ENCODE measurements at places on chromosomes 16 and 17.

- DNase-seq = no peak
These were observed 14.2 kb upstream of the SYT17 start for GRCh38 chr16:19153876-19154275.

GRCh38 chr16:29943846-29944799, 17.8 kb upstream of the TMEM219 start:
- peak; percentile 77 for DNase-seq

DNA sequence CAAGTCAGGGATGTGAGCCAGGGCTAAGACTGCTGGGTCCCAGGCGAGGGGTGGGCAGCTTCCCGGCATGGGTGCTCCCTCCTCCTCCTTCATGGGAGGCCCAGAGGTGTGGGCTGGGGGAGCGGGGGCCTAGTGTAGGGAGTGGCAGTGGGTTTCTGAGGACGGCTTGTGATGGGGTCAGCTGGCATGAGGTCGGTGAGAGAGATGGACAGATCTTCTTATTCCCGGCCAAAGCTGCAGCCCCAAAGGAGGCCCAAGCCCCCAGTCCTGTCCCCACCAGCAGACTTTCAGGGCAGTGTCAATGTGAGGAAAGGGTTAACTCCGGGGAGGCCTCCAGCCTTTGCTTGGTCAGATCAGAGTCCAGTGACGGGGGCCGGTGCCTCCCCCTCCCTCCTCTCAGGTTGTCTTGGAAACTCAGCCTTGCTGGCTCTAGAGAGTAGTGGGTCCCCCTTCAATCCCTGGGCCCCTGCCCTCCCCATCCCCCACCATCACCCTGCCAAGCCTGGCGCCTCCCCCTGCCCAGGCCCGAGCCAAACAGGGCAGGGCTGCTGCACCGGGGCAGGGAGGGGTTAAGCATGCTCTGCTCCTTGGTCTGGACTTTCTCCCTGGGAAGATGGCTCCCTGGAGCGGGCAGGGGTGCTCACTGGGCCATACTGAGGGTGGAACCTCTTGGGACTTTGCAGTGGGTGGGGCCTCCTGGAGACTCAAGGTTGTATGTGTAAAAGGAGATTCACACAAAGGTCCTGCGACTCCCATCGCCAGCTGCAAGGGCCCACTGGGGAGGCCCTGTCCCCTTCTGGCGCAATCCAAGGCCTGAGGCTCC, 12.4 kb downstream of the NAT9 start:
- DNase-seq = peak; percentile 66

DNA sequence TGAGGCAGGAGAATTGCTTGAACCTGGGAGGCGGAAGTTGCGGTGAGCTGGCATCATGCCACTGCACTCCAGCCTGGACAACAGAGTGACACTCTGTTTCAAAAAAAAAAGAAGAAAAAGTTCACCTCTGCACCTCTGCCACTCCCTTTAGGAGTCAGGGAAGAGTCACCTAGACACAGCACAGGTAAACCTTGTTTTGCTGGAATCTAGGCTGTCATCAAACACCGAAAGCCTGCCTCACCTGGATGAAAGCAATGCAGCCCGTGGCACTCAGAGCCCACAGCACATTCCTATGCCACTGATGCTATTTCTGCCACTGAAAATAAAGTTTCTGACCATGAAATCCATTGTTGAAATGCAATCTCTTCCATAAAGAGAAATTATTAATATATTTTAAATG, 22.2 kb downstream of the CFAP52 start:
- DNase-seq = no peak

- DNase-seq = no peak
These were observed 14.8 kb upstream of the CNEP1R1 start for GRCh38 chr16:50010212-50010611.

- DNase-seq = no peak
These were observed 30.3 kb downstream of the HMOX2 start for GRCh38 chr16:4506450-4506849.

- DNase-seq = no peak
These were observed 91.7 kb downstream of the DNAH17 start for GRCh38 chr17:78485290-78486168.

DNA sequence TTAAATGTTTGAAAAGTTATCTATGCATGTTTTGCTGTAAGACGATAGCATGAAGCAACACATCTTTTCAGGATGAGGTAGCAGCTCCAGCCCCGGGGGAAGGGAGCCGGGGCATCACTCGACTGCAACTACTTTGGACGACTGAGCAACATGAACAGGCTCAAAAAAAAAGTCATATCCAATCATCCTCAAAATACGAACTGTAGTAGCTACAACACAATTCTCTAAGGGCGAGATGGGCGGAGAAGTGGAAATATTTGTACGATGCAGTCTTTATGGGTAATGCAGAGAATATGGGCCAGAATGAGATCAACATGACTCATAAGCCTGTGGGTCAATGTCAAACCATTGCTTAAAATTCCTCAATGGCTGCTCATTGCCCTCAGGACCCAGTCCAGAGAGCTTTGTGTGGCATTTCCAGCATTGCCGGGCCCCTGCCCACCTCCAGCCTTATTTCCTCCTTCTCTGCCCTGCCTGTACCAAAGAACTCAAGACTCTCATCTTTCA, 17.7 kb upstream of the SMURF2 start:
- no peak for DNase-seq

GRCh38 chr17:73835605-73836004, 191.4 kb upstream of the SDK2 start:
- DNase-seq = no peak

- no peak for DNase-seq
These were observed 33.5 kb downstream of the GNA13 start for GRCh38 chr17:65022751-65023700.

DNA sequence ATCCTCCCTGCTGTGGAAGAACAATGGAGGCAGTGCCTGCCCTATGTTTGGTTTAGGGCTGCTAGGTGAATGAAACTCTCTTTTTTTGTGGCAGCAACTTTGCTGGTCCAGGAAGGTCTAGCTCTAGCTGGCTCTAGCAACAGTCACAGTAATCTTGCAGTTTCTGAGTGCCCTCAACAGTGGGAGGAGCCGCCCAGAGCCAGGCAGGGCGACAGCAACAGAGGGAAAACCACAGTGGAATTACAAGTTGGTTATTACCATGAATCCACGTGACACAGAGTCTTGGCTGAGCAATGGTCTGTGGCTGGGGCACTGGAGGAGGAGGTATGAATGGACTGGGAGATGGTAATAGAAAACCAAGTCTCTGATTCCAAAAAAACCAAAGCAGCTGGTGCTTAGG, 10.3 kb downstream of the HSPB9 start:
- no peak for DNase-seq

- DNase-seq = no peak
These were observed 5.3 kb downstream of the ATP6V0A1 start for GRCh38 chr17:42463976-42464400.

DNA sequence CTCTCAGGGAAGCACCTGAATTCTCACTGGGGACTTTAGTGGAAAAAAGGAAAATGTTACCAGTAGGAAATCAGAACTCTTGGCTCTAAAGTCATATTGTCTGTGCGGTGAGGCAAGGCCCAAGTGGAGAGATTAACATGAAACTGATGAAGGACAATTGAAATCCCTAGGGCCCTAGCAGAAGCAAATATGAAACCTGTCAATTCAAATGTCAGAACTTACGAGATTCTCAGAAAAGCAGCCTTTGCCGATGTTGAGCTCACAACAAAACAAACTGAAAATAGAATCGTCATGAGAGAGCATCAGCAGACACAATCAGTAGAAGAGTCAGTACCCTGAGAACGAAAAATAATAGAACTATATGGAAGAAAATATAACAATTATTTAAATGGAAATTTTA, 108.8 kb downstream of the ELAC2 start:
- no peak for DNase-seq
